Uterus (tissue), 4 donors: ENCODE measurements at places on chromosomes 16 and 17. TPM values are rescaled to one million over a fixed set of nuclear protein-coding genes. Genes with fewer than 3 reads are reported as not detected.

ALOXE3 gene
- total RNA-seq = not detected

ADORA2B gene
- not detected for total RNA-seq

PIMREG gene
- not detected for total RNA-seq

TEX2 gene
- 23.8 TPM for total RNA-seq

TP53TG3F gene
- not detected for total RNA-seq

GRCh38 chr17:77247048-77247541 lies 106.3 kb downstream of the SEC14L1 start:
- peak; percentile 83 for DNase-seq

GGT6 gene
- not detected for total RNA-seq

DNA sequence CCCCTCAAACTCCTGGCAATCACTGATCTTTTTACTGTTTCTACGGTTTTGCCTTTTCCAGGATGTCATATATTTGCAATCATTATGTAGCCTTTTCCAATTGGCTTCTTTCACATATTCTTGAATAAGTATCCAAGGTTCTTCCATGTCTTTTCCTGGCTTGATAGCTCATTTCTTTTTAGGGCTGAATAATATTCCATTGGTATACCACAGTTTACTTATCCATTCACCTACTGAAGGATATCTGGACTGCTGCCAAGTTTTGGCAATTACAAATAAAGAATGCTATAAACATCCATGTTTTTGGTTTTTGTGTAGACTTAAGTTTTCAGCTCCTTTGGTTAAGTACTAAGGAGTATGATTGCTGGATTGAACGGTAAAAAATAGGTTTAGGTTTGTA lies 16.0 kb downstream of the GPATCH8 start:
- no peak for DNase-seq

DNA sequence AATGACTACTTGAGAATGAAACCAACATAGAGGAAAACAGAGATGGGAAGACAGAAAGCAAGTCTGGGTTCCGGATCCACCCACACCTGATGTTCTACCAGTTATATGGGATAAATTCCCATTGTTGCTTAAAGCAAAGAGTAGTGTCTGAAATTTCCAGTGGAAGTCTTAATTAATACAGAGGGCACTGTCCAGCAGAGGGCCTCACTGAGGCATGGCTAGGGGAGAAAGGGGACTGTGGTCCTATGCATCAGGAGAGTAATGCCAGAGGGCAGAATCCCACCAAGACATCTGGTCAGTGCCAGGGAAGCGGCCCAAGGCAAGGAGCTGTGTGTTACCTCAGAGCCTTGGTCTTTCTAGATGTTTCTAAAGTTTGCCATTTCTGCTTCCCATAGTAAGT lies 7.5 kb upstream of the UMOD start:
- DNase-seq = no peak

GRCh38 chr17:10036511-10037061 lies 131.5 kb upstream of the RCVRN start:
- peak; percentile 54 for DNase-seq

GRCh38 chr17:79188048-79188447 lies 113.4 kb downstream of the ENGASE start:
- no peak for DNase-seq

DNA sequence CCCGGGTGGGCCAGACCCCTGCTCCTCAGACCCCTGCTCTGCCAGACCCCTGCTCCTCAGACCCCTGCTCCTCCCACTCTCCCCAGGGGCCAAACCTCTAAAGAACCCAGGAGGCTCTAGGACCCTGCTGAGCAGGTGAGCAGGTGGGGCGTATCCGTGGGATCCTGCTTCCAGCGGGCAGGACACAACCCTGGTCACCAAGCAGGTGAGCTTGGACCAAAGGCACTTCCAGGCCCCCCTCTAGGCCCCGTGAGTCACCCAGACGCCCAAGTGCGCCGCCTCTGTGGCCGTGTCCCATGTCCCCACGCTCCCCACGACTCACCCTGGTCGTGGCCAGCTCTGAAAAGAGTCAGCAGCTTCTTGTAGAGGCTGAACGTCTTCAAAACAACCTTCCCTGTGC lies 5.0 kb downstream of the CYBC1 start:
- no peak for DNase-seq

PRDM7 gene
- not detected for total RNA-seq

- no peak for DNase-seq
Measured at GRCh38 chr16:66690106-66690847, 6.3 kb downstream of the CMTM4 start.

DNA sequence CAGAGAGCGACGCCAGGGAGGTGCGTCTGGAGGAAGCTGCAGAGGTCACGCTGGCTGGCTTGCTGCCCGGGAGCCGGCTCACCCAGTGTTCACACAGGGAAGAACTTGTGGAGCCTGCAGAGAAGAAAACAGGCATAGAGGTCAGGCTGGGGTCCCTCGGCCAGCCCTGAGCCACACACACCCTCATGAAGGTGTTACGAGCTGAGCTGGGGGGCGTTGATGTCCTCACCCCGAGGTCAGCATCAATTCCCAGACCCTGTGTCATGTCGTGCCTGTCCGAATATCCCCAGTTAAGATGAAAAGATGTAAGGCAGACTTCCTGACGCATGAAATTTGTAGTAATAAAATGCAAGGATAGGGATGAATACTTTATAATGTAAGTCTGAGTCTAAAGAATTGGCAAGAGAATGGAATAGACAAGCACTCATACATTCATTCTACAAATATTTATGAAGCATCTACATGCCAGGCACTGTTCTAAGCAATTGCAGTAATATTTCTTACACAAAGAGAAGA lies 77.1 kb downstream of the USP31 start:
- DNase-seq = peak; percentile 83

- no peak for DNase-seq
Measured at GRCh38 chr17:21522755-21523336, 146.7 kb downstream of the KCNJ12 start.

HSPB9 gene
- not detected for total RNA-seq

- no peak for DNase-seq
Measured at GRCh38 chr16:74623839-74624235, 16.9 kb upstream of the GLG1 start.

HID1 gene
- total RNA-seq = 9.7 TPM

CHST5 gene
- 2.0 TPM for total RNA-seq

DNA sequence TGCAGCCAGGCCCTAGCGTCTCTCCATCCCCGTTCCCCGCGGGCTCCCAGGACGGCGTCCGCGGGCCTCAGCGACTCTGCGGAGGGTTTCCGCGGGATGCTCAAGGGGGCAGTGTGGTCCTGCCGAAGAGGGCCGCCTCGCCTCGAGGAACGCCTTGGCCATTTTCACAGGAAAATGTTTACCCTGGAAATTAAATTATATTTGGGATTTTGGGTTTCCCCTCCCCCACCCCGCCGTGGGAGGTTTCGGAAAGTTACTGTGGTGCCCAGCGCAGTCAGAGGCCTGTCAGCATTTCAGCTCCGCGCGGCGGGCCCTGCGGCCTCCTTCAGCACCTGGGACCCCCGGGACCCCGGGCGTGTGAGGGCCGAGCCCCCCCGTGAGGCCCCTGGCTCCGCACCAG lies 94.5 kb downstream of the PCTP start:
- DNase-seq = peak; percentile 13

GGA2 gene
- 96.0 TPM for total RNA-seq

GRCh38 chr17:69878661-69879060 lies 196.4 kb upstream of the KCNJ16 start:
- no peak for DNase-seq

ERI2 gene
- 7.0 TPM for total RNA-seq

GRCh38 chr17:20289984-20290383 lies 177.4 kb downstream of the LGALS9B start:
- no peak for DNase-seq

GRCh38 chr17:43381204-43381603 lies 17.6 kb upstream of the ARL4D start:
- DNase-seq = no peak

CRYBA1 gene
- total RNA-seq = not detected

GRCh38 chr16:50390914-50391716 lies 22.3 kb upstream of the BRD7 start:
- no peak for DNase-seq

MMP28 gene
- 2.9 TPM for total RNA-seq

MYH13 gene
- total RNA-seq = not detected

C17orf67 gene
- total RNA-seq = 1.4 TPM

SCNN1B gene
- 0.14 TPM for total RNA-seq

DNA sequence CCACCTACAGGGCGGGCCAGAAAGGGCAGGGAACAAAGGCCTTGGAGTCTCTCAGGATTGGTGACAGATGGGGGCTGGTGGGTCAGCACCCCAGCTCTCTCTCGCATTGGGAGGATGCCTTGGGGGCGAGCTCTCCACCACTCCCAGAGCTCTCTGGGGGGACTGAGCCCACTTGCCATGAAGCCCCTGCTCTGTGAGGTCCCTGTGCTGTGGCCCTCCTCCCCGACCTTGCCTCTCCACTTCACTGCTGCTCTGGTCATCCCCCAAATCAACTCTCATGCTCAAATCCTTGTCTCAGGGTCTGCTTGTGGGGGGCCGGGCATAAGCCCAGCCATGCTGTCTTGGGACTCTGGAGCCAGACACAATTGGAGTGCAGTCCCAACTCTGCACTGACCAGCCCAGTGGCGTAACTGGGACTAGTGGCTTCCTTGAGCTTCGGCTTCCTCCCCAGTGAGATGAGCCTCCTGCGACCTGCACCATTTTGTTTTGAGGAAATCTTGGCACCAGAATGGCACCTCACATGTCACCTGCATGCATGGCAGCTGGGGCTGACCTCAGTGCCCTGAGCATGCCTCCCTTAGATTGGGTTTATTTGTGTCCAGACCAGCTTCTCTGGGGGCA lies 184.5 kb downstream of the IRF8 start:
- DNase-seq = no peak

JUP gene
- 110 TPM for total RNA-seq

KIFC3 gene
- 3.2 TPM for total RNA-seq

GLIS2 gene
- total RNA-seq = 6.4 TPM

GRCh38 chr17:3440451-3440850 lies 6.8 kb upstream of the OR1E2 start:
- no peak for DNase-seq

DNA sequence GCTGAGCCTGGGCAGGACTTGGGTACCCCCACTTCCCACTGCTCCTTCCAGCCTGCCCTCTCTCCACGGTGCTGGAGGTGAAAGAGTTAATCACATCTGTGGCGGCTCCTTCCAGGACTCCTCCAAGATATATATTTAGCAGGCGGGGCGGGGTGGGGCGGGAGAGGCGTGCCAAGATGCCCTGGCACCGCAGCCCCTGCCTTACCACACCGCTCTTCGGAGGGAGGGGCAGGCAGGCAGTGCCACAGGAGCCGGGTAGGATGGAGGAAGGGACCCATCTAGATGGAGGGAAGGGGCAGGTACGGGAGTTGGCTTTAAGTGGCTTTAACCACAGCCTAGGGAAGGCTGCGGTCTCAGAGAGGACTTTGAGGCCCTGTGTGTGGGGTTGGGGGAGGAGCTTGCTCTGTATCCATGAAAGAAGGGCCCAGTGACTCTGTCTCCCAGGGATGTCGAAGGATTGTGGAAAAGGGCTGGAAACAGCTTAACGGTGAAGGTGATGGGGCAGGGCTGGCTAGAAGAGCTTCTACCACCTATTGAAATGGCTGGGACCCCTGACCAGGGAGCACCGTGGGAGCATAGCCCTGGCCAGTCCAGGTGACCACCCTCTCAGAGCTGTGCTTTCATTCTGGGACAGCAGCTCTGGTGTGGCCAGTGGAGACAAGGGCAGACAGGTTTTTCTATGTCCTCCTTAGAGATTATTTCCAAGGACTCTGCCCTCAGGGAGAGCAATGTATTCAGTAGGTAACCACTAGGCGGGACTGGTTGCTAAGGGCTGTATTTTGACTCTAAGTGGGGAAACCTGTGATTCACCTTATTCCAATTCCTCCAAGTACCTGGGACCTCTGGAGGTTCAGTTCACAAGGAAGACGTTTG lies 13.0 kb downstream of the GPR142 start:
- DNase-seq = no peak

RPL13 gene
- total RNA-seq = 8,548 TPM

DNA sequence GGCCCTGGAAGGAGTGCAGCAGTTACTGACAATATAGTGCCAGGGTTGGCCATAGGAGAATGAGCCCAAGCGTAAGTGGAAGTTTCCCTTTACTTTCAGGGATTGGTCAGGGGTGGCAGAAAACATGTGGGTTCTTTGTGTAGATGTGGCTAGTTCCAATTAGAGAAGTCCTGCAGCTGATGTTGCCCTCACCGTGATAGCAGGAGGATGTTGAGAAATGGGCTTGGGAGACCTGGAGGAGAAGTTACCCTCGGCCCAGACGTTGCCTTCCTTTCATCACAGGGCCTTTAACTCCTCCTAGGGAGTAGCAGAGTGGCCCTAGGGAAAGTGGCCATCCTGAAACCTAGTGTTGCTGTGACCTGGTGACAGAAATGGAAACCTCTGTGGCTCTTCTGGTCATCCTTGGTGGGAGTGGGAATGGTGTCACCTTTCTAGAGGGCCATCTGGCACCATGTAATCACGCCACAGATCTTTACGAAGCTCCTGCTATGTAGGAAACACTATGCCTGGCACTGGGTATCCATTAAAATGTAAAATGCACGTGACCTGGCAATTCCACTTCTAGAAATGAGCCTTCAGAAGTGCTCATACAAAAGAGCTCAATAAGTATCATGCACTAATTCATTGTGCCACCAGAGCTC lies 6.7 kb downstream of the TMEM92 start:
- DNase-seq = no peak

DNA sequence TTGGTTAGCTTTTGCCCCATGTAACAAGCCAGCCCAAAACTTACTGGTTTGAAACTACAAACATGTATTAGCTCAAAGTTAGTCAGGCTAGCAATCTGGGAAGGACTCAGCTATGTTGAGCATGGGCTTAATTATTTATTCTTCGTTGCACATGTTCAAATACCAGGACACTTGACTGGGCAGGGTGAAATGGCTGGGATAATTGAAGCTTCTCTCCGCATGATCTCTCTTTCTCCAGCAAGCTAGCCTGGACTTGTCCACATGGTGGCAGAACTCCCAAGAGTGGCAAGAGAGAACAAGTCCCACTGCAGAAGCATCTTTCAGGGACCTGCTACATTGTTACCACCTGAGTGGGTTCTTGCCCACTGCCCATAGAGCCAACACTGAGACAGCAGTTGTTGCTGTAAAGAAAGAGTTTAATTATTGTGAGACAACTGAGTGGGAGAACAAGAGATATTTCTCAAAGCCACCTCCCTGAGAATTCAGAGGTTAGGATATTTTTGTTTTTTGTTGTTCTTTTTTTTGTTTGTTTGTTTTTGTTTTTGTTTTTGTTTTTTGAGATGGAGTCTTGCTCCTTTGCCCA lies 16.8 kb upstream of the ATF7IP2 start:
- DNase-seq = no peak

ABCA9 gene
- total RNA-seq = 22.1 TPM

DNA sequence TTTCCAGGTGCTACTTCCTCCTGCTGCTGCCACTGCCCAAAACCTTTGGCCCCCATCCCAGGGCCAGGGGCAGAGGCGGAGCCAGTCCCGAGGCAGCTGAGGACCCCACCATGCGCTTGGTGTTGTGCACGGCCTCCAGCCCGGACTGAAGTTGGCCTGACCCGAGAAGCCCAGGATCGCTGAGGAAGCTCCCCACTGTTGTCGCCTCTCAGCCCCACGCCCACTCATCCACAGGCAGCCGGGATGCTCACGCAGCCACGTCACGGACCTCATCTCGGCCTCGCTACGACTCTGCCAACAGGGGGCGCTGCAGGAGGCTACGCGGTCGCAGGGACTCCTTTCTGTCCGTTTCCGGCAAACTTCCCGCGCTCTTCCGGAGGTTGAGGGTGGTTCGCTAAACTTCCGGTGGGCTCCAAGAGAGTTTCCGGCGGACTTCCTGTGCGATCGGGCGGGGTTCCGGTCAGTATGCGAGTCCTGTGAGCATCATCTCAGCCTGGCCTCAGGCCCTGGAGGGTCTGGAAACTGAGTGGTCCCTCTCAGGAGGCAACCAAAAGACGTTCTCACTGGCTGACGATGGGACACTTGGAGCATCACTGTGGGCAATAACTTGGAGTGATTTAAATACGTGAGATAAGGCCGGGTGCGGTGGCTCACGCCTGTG lies 12.4 kb downstream of the ZG16B start:
- DNase-seq = no peak
